ENCODE measurements at places on chromosomes 3 and 15.

GRCh38 chr3:160544844-160545503, 20.4 kb downstream of the KPNA4 start:
- DNase-seq: peak; percentile 8

DNA sequence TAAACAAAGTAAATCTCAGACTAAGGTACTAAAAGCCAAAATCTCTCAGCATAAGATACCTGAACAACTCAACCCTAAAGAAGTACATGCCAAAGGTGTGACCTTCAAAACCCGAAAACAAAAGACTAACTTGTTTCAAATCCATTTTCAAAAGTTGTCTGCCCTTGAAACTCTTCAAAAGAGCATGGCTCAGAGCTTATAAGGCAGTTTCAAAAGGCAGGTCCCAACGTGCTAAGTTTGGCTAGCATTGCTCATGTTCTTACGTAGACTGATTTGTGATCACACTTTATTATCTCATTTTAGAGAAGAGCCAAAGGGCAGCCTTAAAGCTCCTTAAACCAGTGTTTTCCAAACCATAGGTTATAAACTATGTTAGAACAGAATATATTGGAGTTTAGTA, 112.2 kb downstream of the FEZF2 start:
- no peak for DNase-seq

DNA sequence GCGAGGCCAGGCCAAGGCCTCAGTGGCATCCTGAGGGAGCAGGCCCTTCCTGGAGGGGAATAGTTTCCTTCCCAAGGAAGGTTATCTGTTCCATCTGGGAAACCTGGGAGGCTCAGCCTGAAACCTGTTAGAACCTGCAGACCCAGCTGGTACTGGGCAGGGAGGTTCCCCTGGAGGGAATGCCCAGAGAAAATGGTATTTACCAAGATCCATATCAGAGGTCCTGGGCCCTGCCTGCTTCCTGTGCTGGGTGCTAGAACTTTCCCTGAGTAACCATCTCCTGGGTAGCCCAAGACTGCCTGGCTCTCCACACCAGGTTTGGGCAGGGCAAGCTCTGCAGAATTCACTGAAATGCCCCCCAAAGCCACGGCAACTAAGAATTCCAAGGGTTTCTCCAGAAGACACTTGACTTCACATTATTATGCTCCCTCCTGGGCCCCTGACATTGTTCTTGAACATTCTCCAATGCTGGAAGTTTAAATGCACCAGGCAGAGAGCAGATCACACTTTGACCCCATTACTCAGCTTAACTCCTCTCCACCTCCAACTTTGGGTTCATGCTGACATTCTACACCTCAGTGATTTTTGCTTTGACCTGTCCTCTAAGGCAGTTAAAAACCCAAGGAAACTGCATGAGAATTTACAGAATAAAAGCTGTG, 2.0 kb downstream of the CA12 start:
- DNase-seq: no peak

DNA sequence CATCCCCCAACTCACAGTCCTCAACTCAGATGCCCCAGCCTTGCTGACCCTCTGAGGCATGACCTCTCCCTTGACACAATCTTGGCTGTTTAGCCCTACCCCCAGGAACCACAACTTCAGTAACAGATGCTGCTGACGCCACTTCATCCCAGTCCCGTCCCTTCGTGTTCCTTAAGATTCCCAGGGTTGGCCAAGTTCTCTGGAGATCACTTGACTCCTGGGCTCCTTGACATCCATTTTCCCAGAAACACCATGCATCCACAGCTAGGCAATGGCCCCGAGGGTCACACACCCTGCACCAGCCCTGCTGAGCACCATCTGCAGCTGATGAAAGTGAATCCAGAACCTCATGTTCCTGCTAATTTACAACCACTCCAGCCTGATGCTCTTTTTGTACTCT, 6.9 kb downstream of the RTP2 start:
- DNase-seq: no peak

DNA sequence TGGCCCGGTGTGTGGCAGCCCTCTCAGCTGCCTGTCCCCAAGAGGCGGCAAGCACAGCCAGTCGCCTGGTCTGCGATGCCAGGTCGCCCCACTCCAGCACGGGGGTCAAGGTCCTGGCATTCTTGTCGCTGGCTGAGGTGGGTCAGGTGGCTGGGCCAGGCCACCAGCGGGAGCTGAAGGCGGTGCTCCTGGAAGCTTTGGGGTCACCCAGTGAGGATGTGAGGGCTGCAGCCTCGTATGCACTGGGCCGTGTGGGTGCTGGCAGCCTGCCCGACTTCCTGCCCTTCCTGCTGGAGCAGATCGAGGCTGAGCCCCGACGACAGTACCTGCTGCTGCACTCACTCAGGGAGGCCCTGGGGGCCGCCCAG, 20.8 kb downstream of the CAND2 start:
- DNase-seq: no peak

- no peak for DNase-seq
Observed at GRCh38 chr3:151879679-151880415, 6.4 kb downstream of the SUCNR1 start.

- no peak for DNase-seq
Observed at GRCh38 chr3:189903562-189904250, 217.0 kb downstream of the P3H2 start.

DNA sequence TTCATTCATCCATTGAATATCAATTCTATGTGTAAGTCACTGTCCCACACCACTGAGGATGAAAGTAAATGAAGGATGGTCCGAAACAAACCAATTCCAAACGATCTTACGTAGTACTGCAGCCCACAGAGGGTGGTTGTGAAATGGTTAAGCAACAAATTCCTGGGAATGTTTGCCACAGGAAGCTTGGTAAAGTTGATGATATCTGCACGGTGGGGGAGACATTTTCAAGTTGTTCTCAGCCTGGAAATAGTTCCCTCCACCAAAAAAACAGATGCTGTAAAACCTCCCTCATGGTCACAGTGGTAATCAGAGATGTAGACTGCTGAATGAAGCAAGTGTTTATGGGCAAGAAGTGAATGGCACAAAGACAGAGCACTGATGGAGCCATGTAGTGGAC, 35.9 kb upstream of the BNC1 start:
- DNase-seq: peak; percentile 87

GRCh38 chr15:99734575-99734974, 1.3 kb upstream of the LYSMD4 start:
- no peak for DNase-seq

- DNase-seq: no peak
Observed at GRCh38 chr3:115990669-115991068, 367.4 kb downstream of the GAP43 start.

DNA sequence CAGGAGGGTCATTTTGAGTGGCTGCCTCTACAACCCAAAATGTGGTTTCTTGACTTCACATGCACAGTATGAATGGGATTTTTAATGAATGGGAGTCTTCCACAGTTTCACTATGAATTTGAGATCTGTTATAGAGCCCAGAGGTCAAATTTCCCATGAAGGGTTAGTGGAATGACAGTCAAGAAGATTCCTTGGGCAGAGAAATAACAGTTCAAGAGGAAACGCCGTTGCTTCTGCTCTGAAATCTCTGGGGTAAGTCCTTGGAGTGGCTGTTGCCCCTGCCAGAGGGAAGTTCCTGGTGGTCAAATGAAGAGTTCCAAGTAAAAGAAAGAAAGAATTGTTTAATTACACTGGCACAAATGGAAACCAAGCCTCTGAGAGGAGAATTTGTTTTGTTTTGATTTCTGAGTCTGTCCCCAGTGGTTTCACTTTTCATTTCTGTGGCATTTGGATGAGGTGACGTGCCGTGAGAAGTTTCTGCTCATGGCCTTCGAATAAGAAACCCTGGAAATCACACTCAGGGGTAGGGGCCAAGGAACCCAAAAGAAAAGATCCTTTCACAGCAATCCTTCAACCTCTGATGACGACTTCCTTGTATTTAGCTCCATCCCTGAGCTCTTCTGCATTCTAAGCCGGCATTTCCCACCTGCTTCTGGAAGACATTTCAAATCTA, 77.5 kb upstream of the IL12A start:
- DNase-seq: no peak

DNA sequence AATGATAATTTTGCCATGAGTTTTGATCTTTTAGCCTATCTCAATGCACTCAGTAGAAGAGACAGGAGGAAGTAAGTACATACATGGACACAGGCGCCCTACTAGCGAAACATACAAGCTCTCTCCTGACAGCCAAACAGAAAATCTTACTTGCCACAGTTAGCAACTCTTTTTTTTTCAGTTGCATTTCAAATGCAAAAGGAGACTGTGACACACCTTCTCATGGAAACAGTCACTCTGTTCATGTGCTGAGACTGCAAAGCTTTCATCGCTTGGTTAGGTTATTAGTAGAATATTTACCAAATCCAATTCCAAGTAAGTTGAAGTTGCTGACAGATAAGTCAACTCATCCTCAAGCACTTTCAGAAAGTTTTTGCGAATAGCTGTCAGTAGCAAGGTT, 223.3 kb downstream of the FOXP1 start:
- no peak for DNase-seq

DNA sequence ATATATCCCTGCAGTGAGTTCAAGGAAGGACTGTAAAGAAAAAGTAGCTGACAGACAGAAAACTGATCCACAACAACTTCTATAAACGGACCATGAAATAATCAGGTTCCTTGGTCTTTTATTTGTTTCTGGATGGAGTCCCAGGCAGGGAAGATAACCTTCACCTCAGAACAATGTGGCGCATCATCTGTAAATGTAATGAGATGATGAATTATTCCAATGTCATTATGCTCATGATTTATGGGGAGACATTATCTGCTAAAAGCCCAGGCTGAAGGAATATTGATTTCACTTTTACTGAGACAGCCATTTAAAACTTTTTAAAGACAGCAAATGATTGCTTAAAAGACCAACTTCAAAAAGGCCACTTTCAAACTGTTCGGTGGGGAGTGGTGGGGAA, 354.9 kb upstream of the ADAMTS9 start:
- DNase-seq: no peak
